ENCODE measurements at places on chromosomes 2 and 18. TPM values are rescaled to one million over a fixed set of nuclear protein-coding genes. Genes with fewer than 3 reads are reported as not detected.

- no peak overlapping the region for H3K4me3 ChIP-seq
- H3K27ac ChIP-seq, result no peak overlapping the region
- H3K36me3 ChIP-seq, result no peaks in the 10 kb centered on the region
- peaks cover 10% of the 10 kb centered on the region for H3K27me3 ChIP-seq
- DNase-seq, result no peak
These were observed 49.9 kb upstream of the RAB6C start for GRCh38 chr2:129929321-129930290.

- H3K27ac ChIP-seq, result no peak overlapping the region
- H3K27me3 ChIP-seq, result no peaks in the 10 kb centered on the region
- DNase-seq, result no peak
- no peaks in the 10 kb centered on the region for H3K36me3 ChIP-seq
These were observed 593.9 kb downstream of the NYAP2 start for GRCh38 chr2:225993430-225993829.

The SGO2 gene
- 6.6 TPM for total RNA-seq

The GBX2 gene
- 1.2 TPM for total RNA-seq

The G6PC2 gene
- not detected for total RNA-seq

The SPC25 gene
- 7.1 TPM for total RNA-seq

All from glutamatergic neuron (in vitro differentiated cells).